Cortex of kidney (tissue), 1 donor: ENCODE measurements at places on chromosomes 2 and 18.

DNA sequence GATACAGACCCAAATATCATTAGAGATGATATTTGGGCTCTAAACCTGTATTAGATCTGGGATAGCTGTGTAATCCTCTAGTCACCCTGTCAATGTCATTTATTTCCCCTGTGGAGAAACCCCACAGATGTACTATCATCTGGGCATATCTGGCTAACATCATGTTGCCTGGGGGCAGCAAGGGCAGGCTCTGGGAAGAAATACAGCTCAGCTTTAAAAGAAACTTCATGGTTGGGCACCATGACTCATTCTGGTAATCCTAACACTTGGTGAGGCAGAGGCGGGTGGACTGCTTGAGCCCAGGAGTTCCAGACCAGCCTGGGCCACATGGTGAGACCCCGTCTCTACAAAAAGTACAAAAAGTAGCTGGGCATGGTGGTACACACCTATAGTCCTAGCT is 282.5 kb downstream of the SLC8A1 start:
- no peak for DNase-seq

GRCh38 chr2:41935825-41936224 is 112.0 kb upstream of the PKDCC start:
- no peak for DNase-seq

- DNase-seq, result no peak
These were observed 23.3 kb downstream of the INHBB start for GRCh38 chr2:120369250-120369649.

- no peak for DNase-seq
These were observed 5.6 kb upstream of the SGPP2 start for GRCh38 chr2:222418739-222419138.

- no peak for DNase-seq
These were observed 7.0 kb downstream of the ASAP2 start for GRCh38 chr2:9213477-9214051.
